ENCODE measurements at places on chromosomes 12 and 14. TPM values are rescaled to one million over a fixed set of nuclear protein-coding genes. Genes with fewer than 3 reads are reported as not detected.

The SPSB2 gene
- total RNA-seq, result 4.3 TPM

The FBXW8 gene
- total RNA-seq, result 16.2 TPM

The TPH2 gene
- total RNA-seq, result 0.34 TPM

The ABCD2 gene
- total RNA-seq, result 4.2 TPM

The SUDS3 gene
- total RNA-seq, result 32.5 TPM

The SERPINA5 gene
- total RNA-seq, result not detected

The KIF5A gene
- total RNA-seq, result 314 TPM

The AQP2 gene
- not detected for total RNA-seq

The SLC8B1 gene
- total RNA-seq, result 27.9 TPM

The DENND5B gene
- 45.6 TPM for total RNA-seq

The KIF21A gene
- total RNA-seq, result 93.1 TPM

The STAB2 gene
- total RNA-seq, result not detected

The THAP2 gene
- total RNA-seq, result 7.9 TPM

The FGF6 gene
- total RNA-seq, result not detected

The FAM90A1 gene
- total RNA-seq, result 0.54 TPM

The PRPF40B gene
- total RNA-seq, result 26.4 TPM

The DLK1 gene
- total RNA-seq, result 37.3 TPM
